Left renal pelvis (tissue), 4 donors: ENCODE measurements at places on chromosomes 6 and 20. TPM values are rescaled to one million over a fixed set of nuclear protein-coding genes. Genes with fewer than 3 reads are reported as not detected.

CDH26 gene
- 0.41 TPM for polyA plus RNA-seq

SIRPG gene
- polyA plus RNA-seq = not detected

GRCh38 chr6:141335477-141336273 lies 797.0 kb upstream of the GJE1 start:
- no peak for DNase-seq

GRCh38 chr6:149168968-149169367 lies 148.5 kb upstream of the TAB2 start:
- DNase-seq = no peak

GRCh38 chr6:21730533-21730932 lies 137.0 kb downstream of the SOX4 start:
- DNase-seq = no peak

DNA sequence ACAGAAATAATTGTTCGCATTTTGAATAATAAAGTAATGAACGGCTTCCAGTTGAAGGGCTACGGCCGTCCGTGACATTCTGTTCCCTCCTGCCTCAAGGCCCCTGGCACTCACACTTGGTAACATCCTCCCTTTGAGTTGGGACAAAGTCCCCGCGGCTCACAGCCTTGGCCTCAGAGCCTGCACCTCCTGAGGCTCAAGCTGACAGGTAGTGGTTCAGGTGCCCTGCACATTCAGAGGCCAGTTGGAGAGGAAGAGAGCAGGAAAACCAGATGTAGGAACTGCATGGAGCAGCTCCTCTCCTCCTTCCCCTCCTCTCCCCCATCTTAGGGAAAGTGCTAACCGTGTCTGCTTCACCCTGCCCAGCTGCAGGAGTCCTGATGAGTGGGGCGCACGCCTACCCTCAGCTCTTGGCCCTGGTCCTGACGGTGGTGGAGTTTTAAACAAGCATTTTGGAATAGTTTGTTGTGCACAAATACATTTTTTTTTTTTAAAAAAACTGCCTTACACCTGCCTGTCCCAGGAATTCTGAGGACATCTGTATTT lies 393.1 kb downstream of the SMOC2 start:
- no peak for DNase-seq

CFAP206 gene
- 2.8 TPM for polyA plus RNA-seq

- no peak for DNase-seq
Observed at GRCh38 chr20:47817573-47817972, 32.3 kb upstream of the SULF2 start.

GRCh38 chr20:54356801-54357200 lies 118.6 kb upstream of the DOK5 start:
- no peak for DNase-seq

DNA sequence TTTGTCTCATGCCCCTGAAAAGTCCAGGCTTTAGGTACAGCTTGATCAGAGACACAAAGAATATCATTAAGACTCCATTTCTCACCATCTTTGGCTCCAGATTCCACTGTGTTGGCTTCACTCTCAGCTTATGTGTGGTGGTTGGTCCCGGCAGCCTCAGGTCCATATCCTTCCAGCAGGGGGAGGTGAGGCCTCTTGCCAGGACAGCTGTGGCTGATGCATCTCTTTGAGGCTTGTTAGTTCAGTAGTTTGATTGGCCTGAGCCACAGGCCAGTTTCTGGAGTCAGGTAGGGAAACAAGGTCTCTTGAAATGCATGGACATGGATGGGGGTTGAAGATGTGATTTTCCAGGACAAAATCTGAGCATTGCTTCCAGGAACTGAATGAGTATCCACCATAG lies 62.4 kb downstream of the JAG1 start:
- DNase-seq = no peak

GRCh38 chr6:118263921-118264486 lies 284.1 kb upstream of the PLN start:
- DNase-seq = peak; percentile 8

SLC32A1 gene
- 2.4 TPM for polyA plus RNA-seq

RSPH9 gene
- polyA plus RNA-seq = 1.0 TPM

LRFN2 gene
- polyA plus RNA-seq = 0.85 TPM

SLC2A10 gene
- polyA plus RNA-seq = 16.9 TPM

- DNase-seq = no peak
Observed at GRCh38 chr6:35280903-35281302, 16.7 kb upstream of the DEF6 start.

DNA sequence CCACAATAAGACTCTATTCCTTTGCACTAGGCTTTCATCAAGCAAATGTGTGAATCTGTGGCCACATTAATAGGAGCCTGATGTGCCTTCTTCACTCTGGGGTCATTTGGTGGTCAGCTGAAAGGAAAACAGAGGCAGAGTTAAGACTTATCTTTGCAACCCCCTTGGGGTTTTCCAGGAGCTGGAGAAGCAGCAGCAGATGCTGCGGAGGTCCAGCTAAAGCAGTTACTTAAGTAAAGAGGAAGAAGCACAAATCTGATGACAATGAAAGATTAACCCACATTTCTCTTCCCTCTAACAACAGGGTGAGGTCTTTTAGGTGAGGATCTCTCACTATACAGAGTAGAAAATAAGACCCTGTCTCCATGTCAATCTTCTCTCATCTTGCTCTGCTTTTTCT lies 45.4 kb upstream of the QKI start:
- no peak for DNase-seq

- peak; percentile 80 for DNase-seq
Observed at GRCh38 chr6:73521351-73521985, 636 bp upstream of the EEF1A1 start.

DNA sequence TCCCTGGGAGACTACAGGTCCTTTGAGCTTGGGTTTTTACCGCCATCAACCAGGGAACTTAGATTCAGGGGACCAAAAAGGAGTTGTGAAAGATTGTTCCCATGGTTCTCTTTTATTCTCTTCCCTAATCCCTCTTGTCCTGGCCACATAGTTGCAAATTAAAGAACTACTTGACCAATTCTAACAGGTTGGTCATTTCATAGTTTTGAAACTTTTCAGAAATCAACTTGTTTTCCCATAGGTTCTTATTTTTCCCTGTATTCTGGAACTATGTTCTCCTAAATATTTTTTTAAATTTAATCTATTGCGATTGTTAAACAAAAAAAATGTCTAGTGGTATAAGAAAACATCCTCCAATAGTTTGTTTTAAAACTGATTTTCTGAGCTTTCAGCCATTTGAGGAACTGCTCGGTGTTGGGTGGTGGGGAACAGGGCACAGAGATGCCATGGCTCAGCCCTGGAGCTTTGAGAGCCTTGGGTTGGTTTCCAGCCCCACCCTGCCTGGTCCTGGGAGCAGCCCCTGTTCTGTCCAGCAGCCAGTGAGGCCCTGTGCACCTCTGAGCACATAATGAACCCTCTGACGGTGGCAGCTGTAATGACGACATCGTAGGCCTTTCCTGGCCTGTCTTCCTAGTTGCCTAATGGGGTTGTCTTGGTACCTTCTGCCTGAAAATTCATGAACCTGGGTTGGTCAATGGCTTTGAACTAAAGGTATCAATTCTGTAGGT lies 53.5 kb downstream of the TBC1D7 start:
- no peak for DNase-seq

GRCh38 chr6:2733736-2734480 lies 16.8 kb downstream of the MYLK4 start:
- no peak for DNase-seq

- DNase-seq = peak; percentile 21
Observed at GRCh38 chr6:126696921-126697693, 357.2 kb downstream of the CENPW start.

PTPN1 gene
- 33.4 TPM for polyA plus RNA-seq

GRCh38 chr6:21381331-21381963 lies 212.1 kb upstream of the SOX4 start:
- DNase-seq = no peak
